ENCODE measurements at places on chromosomes 5 and 9. TPM values are rescaled to one million over a fixed set of nuclear protein-coding genes. Genes with fewer than 3 reads are reported as not detected.

DNA sequence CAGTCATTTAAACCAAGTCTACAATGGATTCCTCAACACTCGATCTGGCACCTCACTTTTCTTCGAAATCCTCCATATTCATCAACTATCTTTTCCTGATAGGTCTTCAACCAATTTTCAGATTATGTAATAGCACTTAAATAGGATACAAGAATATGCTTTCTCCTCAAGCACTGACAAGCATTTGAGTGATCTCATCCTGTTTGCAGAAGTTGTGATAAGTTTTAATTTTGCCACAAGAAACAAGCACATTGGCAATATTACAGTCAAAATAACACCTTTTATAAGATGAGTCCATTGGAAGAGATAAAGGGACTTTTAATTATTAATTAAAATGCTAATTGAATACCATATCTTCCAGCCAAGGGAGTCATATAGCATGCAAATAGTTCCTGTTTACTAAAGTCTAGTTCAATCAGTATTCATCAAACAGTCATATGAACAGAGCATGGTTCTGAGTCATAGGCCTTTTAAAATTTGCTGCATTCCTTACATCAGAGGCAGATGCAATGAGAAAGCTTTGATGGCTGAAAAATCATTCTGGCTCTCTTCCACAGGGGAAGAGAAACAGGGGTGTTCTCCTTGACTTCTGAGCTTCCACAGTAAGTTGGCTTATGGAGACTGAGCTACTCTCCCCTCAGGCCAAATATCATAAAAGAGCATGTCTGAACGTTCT, 32.7 kb upstream of the ZCCHC9 start:
- no peak for DNase-seq

- no peak for DNase-seq
Observed at GRCh38 chr9:99605016-99605743, 216.5 kb upstream of the NR4A3 start.

GRCh38 chr5:79692596-79692995, 3.0 kb downstream of the CMYA5 start:
- DNase-seq = no peak

The CDH12 gene
- total RNA-seq = not detected

- no peak for DNase-seq
Observed at GRCh38 chr9:74369844-74370243, 127.3 kb upstream of the RORB start.

The EIF4E1B gene
- not detected for total RNA-seq

DNA sequence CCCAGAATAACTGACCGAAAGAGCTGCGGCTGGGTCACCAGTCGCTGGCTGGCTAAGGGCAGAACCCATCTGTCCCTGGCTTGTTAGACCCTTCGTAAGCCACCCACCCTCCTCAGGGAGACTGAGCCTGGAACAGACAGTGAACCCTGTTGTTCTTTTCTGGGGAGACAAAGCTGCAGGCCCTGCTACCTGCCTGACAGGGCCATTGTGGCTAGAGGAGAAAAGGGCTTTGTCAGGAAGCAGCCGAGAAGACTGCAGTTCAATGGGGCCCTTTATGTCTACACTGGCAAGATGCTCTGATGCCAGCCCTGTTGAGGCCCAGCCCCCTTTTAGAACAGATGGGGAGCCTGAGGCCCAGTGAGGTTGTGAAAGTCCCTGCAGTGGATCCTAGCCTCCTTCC, 3.7 kb upstream of the NIPAL4 start:
- DNase-seq = no peak

- DNase-seq = no peak
Observed at GRCh38 chr5:38921174-38921573, 75.4 kb downstream of the OSMR start.

GRCh38 chr5:156414391-156414790, 87.4 kb downstream of the SGCD start:
- DNase-seq = no peak

- DNase-seq = no peak
Observed at GRCh38 chr5:137516251-137516797, 17.2 kb upstream of the SPOCK1 start.

DNA sequence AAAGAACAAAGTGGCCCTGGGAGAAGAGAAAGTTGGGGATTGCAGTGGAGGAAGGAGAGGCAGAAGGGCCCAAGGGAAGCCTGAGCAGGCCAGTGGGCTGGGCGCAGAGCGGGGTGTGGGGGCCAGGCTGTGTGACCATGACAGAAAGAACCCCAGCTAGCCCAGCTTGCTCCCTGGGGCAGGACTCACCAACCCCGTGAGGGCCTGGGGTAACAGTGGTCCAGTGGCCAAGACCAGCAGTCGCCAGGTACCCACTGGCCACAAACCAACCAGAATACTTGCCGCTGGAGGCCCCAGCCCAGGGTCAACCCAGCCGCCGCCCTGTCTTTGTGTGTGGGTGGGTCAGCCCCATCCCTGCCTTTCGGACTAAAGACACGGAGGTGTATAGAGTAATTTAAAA, 146.5 kb downstream of the CACNA1B start:
- DNase-seq = no peak

GRCh38 chr5:143010351-143010750, 240.2 kb downstream of the ARHGAP26 start:
- DNase-seq = no peak

GRCh38 chr9:127915325-127915752, 1.5 kb downstream of the ST6GALNAC4 start:
- no peak for DNase-seq

The ABHD17B gene
- 14.8 TPM for total RNA-seq

DNA sequence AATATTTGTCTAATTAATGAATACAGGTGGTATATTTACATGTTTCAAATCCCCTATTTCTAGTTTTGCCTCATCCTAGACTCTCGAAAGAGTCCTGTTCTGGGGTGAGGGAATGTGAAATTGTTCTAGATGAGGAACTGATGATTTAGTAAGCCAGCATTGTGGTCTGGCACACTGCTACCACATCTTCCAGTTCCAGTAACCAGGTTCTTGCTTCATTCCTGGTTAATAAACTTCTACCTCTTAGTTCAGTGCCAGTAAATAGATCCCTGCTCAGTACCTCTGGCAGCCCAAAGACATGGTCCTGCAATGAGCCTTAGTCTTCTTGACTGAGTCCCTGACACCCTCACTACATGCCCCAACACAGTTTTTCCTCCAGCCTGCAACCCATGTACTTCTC, 207.7 kb downstream of the SREK1 start:
- DNase-seq = no peak

The LCN2 gene
- not detected for total RNA-seq

GRCh38 chr5:145991044-145991575, 54.7 kb downstream of the SH3RF2 start:
- DNase-seq = no peak

The CDO1 gene
- 0.37 TPM for total RNA-seq

The PDE8B gene
- total RNA-seq = not detected

DNA sequence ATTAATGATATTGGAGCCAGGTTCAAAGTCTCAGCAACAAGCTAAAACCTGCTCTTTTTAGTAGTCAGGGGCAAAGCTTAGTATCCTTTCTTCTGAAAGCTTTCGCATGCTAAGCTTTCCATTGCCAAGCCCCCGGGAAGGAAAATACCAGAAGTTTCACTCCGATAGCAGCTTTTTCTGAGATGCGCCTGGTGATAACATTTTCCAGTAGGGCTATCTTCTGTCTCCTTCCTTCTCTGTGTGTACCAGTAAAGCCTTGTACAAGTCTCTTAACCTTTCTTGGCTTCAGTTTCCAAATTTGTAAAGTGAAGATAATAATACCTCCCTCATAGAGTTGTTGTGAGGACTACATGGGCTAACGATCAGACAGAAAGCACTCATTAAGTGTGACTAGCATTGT, 36.7 kb downstream of the DOCK8 start:
- no peak for DNase-seq

- no peak for DNase-seq
Observed at GRCh38 chr5:156188016-156188415, 138.9 kb upstream of the SGCD start.

- DNase-seq = no peak
Observed at GRCh38 chr9:76353280-76353679, 40.9 kb downstream of the RFK start.

DNA sequence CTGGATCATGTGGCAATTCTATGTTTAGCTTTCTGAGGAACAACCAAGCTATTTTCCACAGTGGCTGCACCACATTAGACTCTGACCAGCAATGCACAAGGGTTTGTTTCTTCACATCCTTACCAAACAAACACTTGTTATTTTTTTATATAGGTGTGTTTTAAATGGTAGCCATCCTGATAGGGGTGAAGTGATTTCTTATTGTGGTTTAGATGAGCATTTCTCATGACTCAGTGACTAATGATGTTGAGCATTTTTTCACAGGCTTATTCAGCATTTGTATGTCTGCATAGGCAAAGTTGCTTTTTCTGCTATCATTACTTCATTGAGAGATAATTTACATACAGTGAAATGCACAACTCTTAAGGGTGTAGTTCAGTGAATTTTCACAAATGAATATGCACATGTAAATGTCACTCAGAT, 36.0 kb downstream of the ANKRD33B start:
- DNase-seq = no peak

The DBH gene
- not detected for total RNA-seq

The FST gene
- total RNA-seq = 0.10 TPM

- DNase-seq = no peak
Observed at GRCh38 chr5:148619484-148619883, 34.8 kb downstream of the HTR4 start.
